Stimulated activated CD8-positive, alpha-beta memory T cell treated with anti-CD3 and anti-CD28 coated beads, Interleukin-12 subunit alpha, Interleukin-12 subunit beta, amount 100 ng/mL, for 1 hour (primary cell): ENCODE measurements at places on chromosomes 1 and 21.

DNA sequence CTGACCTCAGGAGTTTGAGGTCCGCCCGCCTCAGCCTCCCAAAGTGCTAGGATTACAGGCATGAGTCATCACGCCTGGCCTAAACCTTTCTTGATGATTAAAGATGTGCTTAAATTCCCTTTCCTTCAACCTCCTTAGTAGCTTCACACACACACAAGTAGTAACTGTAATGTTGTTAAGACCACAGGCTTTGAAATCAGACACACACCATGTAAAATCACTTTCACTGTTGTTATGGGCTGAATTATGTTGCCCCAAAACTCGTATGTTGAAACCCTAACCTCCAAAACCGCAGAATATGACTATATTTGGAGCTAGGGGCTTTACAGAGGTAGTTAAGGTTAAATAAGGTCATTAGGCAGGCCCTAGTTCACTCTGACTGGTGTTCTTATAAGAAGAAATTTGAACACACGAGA, 180.2 kb downstream of the NR5A2 start:
- no peak for DNase-seq

DNA sequence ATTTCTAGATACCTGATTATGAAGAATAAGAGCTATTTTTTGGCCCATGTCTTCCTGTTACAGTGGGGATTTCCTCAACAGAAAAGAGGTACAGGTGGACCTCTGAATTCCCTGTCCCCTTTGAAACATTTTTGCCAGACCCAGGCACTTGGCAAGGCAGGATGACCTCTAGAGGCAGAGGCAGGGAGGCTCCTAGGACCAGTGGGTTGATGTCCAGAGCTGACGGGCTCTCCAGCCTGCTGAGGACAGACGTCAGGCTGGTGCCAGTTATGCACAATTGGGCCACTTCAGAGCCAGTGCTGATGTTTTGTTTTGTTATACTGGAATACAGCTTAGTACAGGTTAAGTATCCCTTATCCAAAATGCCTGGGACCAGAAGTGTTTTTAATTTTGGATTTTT, 18.5 kb upstream of the A3GALT2 start:
- no peak for DNase-seq

GRCh38 chr1:155040358-155041093, 6.9 kb downstream of the DCST1 start:
- no peak for DNase-seq

DNA sequence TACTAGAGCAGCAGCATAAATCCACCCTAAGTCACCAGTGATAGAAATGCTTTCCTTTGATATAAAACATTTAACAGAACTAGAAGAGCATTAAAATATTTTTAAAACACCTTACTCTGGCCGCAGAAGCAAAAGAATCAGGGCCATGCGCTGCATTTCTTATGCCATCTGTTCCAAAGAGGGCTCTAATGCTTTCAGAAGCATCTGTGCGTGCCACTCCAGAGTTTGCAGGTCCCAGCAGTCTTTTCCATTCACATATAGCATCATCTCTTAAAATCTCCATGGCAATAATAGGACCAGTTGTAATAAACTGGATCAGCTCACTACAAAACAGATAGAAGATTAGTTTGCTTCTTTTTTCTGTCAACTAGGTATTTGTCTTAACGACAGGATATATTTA, 69.2 kb downstream of the NME7 start:
- no peak for DNase-seq

DNA sequence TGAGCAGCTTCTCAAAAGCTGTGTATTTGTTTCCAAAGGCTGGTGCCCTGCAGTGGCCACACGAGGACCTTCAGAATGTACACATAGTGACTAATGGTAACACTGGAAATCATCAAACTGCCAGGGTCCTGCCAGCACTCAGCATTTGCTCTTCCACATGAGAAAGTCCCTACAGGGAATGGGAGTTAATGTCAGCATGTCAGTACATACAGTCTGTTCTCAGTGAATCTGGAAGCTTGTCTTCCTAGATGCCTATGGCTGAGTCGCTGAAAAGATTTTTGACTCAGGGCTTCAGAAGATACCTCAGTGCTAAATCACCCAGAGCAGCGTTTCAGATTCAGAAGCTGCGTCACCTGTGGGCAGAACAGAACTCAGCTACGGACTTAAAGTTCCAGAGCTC, 108.2 kb downstream of the CDC7 start:
- DNase-seq = no peak
